ENCODE measurements at places on chromosomes 7 and 10.

- no peak for DNase-seq
These were observed 18.1 kb downstream of the CFAP46 start for GRCh38 chr10:132924046-132924952.

DNA sequence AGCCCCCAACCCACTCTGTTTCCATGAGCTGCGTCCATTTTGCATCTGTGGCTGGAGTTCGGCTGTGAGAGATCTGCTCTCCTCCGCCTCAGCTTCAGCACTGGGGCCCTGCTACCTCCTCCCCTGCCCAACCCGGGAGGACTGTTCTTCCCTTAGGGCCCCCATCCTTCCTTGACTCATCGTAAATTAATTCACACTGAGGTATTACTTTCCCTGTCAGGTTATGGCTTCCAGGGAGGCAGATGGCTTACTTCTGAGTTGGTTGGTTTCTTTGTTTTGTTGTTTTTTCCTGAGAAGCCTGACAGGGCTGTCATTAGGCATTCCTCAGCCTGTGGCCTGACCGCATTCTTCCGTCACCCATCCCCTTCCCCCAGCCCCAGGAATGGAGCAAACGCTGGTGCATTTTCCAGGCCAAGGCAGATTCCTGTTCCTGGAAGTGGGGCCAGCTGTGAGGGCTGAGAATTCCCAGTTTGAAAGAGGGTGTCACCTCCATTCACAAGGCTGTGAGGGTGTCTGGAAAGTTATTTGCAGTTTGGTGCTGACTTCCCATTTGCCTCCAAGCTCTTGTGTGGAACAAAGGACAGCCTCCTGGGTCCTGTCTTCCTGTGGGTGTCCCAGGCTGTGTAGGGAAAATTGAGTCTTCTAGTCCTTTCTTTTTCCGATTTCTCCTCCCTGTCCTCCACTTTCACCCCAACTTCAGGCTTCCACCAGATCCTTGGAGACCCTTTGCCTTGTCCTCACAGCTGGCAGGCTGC is 11.7 kb downstream of the CPA5 start:
- DNase-seq = peak; percentile 98

DNA sequence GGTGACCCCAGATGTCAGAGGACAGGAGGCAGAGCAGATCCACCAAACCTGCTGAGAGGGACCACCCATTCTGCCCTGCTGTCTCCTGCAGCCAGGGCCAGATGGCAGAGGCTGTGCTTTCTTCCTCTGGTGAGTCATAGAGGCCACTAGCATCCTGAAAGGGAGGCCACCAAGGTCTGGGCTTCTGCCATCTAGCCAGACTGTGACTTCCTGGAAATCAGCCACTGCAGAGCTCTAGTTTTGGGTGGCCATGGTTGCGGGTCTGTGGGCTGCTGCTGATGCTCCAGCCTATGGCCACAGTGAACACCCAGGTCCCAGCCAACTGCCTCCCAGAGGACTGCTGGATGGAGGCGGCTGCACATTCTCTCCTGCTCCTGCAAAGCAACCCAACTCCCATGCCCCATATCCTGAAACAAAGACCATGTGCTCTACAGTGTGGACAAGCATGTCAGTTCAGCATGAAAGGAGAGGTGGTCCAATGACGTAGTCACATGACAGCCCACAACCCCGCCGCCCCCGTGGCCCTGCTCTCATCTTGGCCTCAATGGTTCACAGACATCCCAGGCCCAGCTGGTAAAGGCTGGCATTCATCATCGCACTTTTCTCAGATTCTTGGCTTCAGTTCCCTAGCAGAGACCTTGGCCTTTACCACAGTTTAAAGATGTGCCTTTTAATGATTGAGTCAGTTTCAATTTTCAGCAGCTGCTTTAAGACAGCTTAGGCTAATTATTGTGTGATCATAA is 73.9 kb upstream of the CXCL12 start:
- no peak for DNase-seq

- no peak for DNase-seq
These were observed 44.2 kb downstream of the DRGX start for GRCh38 chr10:49351669-49352068.

GRCh38 chr10:102653060-102653459 is 8.8 kb downstream of the TRIM8 start:
- no peak for DNase-seq

- no peak for DNase-seq
These were observed 70.1 kb downstream of the PCGF5 start for GRCh38 chr10:91290607-91291006.

DNA sequence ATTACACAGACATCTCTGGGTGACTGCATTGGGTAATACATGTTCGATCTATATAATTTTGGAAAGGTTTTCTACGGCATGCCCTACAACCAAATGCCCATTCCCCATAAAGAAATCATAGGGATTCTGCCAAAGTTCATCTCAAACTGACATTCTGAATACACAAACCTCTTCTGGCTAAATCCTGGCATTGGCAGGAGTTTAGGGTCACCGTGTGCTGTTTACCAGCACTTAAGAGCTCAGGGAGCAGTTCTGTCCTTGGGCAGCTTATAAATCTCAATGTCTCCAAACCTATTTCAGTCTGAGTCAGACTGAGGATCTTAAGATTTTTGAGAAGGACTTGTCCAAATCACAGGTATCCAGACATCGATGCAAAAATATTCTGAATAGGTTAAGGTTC is 809.6 kb upstream of the LRRN3 start:
- DNase-seq = no peak

DNA sequence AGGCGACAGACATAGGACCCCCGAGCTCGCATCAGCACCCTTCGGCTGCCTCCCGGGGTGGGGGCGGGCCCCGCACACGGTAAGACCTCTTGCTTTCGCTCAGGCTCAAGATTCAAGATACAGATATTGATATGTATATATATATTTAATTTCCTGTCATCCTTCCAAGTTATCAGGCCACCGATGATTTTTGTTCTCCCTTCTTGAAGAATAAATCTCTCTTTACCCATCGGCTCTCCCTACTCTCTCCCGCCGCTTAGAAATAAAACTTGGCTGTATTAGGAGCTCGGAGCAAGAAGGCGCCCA is 603 bp downstream of the ADRA2A start:
- DNase-seq = no peak

- no peak for DNase-seq
These were observed 75.8 kb downstream of the DLG5 start for GRCh38 chr10:77850620-77851231.

- DNase-seq = no peak
These were observed 220.5 kb downstream of the PTPRN2 start for GRCh38 chr7:158366916-158367633.

All from astrocyte of the hippocampus (primary cell).